ENCODE measurements at places on chromosomes 12 and 14.

GRCh38 chr12:89970722-89971121 is 262.1 kb upstream of the ATP2B1 start:
- DNase-seq, result no peak

GRCh38 chr14:50122291-50122690 is 5.9 kb upstream of the VCPKMT start:
- DNase-seq, result no peak

GRCh38 chr12:94266796-94267536 is 118.6 kb downstream of the PLXNC1 start:
- DNase-seq, result no peak

GRCh38 chr14:57549765-57550420 is 56.2 kb upstream of the CCDC198 start:
- no peak for DNase-seq

GRCh38 chr14:70890826-70891659 is 16.2 kb upstream of the PCNX1 start:
- DNase-seq, result no peak

- DNase-seq, result no peak
Observed at GRCh38 chr12:19458733-19459132, 19.4 kb downstream of the AEBP2 start.

DNA sequence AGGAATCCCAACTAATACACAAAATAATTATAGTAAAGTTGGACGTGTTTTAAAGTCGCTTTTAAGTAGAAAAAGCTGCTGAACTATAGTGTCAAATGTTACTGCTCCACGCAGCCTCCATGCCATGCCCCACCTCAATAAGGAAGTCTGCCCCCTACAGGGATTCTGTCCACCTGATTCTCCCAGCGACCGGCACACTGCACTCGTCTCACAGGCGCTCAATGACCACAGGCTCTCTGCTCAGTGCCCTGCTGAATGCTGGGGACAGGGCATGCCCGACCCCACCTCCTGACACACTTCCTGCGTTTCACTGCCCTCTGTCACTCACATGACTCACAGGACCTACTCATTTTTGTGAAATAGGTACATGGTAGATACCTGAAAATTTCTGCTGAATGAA is 48.9 kb downstream of the BDKRB1 start:
- DNase-seq, result no peak

DNA sequence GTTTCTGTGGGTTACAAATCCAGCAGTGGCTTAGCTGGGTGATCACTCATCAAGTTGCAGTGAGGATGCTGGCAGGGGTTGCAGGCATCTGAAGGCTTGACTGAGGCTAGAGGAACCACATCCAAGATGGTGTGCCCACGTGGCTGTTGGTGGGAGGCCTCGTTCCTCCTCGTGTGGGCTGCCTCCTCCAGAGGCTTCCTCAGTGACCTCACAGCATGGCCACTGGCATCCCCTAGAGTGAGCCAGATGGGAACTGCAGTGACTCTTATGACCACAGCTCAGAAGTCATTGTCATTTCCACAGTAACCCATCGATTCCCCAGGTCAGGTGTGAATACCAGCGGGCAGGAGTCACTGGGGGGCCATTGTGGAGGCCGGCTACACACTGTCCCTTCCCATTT is 17.8 kb downstream of the AACS start:
- no peak for DNase-seq

- no peak for DNase-seq
Observed at GRCh38 chr14:103136388-103137271, 13.4 kb downstream of the TNFAIP2 start.

DNA sequence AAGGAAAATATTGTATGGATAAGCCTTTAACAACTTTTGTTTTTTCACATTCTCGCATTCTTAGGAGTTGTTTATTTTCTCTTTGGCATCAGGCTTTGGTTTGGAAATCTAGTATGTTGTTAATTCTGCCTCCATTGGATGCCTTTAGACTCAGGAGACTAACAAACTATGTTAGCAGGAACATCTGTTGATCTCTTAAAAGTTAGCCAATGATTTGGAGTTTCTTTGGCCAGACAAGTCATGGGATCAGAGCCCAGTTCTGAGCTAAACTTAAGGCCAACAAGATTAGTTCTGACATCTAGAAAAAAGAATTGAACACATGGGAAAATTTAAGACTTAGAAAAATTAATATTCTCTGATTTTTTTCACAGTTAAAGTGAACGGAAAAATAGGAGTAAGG is 35.3 kb upstream of the STRAP start:
- no peak for DNase-seq

- no peak for DNase-seq
Observed at GRCh38 chr12:89163918-89164317, 188.4 kb downstream of the DUSP6 start.

DNA sequence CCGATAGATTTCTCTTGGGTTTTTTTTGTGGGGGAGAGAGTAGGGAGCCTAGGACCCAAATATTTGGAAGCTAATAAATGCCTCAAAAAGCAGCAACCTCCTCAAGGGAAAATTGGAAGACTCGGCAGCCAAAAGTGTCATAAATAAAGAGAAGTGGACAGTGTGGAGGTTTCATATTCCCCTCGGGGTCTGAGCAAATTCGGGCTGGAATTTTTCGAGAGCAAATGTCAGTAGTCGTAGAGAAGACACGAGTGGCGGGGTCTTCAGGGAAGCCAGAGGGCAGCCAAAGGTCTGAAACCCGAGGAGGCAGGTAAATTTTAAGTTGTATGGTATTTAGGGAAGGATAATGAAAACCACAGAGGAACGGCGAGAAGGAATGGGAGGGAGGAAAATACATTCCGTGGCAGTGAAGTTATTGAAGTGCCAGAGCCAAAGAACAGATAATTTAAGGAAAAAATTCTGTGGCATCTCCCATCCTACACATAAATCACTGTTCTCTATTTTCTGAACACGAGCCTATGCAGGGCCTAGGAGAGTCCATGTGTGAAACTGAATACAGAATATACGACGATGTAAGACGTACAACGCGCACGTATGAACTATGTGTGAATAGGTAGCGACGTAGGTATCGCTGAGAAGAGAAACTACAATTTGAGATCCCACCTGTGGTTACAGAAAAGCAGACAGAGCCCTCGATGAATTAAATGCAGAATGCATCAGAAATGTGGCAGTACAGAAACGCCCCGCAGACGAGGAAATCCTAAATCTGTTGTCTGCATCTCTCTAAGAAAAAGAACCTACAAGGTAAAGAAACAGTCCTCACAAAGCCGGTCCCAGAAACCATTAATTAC is 12.9 kb downstream of the BCL11B start:
- peak; percentile 79 for DNase-seq

- DNase-seq, result no peak
Observed at GRCh38 chr12:95547522-95548055, 3.7 kb downstream of the USP44 start.

GRCh38 chr12:108875682-108876361 is 4.1 kb upstream of the DAO start:
- DNase-seq, result no peak

GRCh38 chr14:35637851-35638250 is 103.9 kb downstream of the INSM2 start:
- no peak for DNase-seq

GRCh38 chr12:18888047-18888446 is 150.1 kb downstream of the CAPZA3 start:
- DNase-seq, result no peak

DNA sequence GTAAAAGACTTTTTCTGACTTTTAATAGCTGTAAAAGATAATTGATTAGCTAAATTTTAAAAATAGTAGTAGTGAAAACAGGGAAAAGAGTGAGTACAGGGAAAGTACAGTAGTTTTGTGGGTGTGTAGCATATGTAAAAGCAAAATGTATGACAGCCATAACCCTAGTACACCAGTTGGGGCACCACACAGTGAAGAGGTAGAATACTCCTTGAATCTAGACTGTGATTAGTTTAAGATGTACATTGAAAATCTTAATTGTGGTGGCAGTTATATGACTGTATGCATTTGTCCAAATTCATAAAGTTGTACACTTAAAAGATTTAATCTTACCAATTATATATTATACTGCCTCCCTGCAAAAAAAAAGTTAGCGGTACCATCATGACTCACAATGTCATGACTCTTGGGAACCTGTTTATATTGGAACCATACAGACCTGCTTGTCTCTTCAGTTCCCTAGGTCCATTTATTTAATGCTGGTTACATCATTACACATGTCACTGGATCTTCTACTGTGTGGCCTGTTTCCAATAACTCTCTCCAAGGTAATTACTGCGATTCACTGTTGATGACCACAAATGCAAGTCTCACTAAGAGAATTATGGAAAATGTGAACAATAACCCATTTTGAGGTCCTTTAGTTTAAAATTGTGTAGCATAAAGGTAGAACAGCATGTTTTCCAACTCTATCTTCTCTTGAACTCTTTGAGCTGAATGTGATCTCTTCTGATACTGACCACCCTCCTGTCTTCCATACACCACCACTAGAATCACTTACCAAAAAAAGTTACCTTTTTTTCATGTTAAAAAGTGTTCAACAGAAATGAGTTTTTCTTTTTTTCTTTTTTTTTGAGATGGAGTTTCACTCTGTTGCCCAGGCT is 264.2 kb upstream of the AMIGO2 start:
- DNase-seq, result no peak

DNA sequence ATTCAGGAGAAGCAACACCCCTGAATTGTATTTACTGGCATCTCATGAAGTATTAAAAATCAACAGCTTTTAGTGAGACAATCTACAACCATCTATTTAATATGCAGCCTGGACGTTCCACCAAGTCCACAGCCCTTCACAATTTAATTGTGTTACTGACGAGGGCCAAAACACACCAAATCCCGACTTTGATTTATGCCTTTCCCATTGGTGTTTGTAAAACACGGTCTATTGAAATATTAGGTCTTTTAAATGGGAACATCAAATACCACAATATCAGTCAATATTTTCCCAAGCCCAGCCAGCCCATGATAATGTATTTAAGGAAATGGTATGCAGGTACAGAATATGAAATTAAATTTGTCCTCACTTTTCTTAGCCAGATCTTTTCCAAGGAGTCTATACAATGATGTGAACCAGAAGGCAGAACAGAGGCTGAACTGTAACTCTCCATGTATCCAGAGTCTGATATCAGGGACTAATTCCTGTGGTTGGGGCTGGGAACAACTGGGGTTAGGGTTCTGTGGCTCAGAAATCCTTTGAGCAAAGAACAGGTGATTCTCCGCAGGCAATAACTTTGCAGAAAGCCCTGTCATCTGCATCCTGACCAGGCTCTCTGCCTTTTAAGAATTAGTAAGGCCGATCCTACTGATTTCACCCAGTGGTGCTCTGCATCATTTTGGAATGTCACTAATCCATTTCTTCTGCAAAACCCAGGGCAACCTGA is 179.3 kb upstream of the GZMB start:
- no peak for DNase-seq

- DNase-seq, result peak; percentile 27
Observed at GRCh38 chr14:57390806-57391516, 575 bp downstream of the NAA30 start.

GRCh38 chr12:116502141-116502725 is 56.9 kb upstream of the MAP1LC3B2 start:
- DNase-seq, result no peak

DNA sequence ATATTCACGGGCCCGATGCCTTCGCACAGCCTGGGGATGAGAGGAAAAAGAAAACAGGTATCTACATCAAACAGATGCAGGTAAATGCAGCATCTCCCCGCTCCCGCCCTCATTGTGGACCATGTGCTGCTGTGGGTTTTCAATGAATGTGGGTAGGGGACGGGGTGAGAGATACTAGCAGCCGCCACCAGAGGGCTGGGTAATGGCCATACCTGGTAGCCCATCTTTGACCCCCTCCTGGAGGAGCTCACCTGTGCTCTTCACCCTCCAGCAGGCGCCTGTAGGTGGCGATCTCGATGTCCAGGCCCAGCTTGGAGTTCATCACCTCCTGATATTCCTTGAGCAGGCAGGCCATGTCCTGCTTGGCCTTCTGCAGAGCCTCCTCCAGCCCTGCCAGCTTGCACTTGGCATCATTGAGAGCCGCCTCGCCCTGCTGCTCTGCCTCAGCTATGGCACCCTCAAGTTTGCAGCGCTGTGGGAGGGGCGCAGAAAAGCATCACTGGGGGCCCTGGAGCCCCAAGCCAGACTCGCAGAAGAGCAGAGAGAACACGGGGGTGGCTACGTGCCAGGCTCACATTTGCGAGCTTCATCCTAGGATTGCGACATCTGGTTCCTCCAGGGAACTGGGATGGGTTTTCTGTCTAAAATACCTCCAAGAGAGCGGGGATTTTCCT is 10.2 kb downstream of the KRT82 start:
- no peak for DNase-seq

DNA sequence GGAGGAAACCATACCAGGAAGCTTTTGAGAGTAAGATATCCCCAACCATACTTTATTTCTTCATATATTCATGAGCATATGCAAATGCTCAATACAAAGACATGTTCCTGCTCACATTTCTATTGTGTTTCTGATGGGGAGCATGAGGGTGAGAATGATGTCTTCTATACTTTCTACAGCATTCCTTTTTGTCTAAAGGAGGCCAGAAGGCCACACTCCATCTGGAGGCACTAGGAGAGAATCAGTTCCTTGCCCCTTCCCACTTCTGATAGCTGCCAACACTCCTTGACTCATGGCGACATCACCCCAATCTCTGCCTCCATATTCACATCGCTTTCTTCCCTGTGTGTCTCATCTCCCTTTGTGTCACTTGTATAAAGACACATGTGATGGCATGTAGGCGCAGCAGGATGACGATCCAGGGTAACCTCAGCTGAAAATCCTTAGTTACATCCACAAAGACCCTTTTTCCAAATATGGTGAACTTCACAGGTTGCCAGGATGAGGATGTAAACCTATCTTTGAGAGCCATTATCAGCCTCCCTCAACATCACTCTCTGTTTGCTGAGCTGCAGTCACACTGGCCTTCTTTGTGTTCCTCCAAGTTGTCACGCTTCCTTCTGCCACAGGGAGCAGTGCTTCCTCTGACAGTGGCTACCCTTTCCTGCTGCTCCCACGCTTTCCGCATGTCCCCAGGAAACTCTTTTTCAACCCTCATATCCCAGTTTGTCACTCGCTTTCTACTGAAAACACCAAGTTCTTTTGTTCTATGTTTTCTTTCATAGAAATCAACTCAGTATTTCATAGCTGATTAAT is 96.9 kb downstream of the STXBP6 start:
- no peak for DNase-seq

DNA sequence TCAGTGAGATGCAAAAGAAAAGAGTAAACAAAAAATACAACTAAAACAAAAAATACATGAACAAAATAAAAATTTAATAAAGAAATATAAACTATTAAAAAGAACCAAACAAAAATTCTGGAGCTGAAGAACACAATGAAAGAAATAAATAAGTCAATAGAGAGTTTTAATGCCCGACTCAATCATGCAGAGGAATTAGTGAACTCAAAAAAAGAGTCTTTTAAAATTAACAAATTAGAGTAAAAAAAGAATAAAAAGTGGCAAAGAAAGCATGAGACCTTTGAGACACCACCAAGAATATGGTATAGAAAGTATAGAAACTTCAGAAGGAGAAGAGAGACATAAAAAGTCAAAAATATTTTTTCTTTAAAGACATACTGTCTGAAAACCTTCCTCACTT is 2.6 kb upstream of the KLRC1 start:
- DNase-seq, result no peak

- no peak for DNase-seq
Observed at GRCh38 chr12:40598073-40598472, 94.2 kb upstream of the CNTN1 start.
